T-helper 2 cell (primary cell): ENCODE measurements at places on chromosomes 5 and 9.
A peak's percentile ranks its signal among the peaks of the same experiment; 100 is the strongest.

DNA sequence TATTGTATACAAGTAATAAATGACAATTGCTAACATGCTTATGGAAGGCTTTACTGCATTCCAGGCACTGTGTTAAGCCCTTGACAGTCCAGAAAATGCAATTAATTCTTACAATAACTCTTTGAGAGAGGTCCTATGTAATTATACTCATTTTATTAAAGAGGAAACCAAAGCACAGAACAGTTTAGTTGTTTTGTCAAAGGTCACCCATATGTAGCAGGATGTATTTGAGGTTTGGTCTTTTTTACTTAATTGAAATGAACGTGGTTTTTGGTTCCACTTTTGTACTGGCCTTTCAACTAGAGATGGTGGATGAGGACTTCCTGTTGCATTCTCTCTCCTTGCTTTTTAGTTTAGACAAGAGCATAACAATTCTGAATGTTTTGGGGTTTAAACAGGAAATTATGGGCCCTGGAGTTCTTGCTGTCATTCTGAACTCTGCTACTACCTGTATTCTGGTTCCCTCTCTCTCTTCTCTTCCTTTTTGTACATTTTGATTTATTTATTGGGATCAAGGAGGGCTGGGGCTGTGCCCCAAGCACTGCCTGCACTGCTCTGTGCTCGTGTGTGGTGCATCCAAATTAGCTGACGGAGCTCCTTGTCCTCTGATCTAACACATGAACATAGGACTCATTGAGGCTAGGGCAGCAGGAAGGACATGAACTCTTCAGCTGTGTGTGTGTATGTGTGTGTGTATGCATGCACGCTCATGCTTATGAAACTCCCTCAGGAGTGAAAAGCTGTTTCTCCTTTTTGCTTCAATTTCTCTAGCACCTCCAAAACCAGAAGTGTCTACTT is 47.4 kb downstream of the SLC28A3 start:
- peak; percentile 69 for DNase-seq

DNA sequence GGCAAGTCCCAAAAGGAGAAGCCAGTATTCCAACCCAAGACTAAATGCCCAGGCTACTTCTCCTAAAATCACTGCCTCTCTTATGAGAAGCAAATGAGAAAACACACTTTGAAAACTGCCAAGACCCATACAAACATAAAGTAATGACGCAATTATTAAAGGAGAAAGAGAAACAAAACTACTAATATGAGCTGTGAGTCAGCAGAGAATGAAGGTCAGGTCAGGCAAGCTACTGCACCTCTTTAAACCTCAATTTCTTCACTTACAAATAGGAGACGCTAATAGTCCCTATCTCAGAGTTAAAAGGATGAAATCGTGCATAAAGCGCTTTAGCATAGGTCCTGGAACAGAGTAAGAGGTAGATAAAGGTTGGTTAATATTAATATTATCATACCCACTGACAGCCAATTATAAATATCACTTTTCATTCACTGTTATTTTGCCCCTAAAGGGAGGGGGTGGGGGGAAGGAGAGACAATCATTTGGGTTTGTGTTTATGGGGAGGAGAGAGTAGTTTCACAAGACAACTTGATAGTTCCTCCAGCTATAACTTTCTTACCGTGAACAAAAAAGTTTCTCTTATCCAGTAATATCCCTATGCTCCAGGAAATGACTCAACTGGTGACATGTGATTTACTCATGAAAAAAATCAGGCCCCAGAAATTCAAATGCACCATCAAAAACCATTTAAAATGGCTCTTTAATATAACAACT is 3.6 kb downstream of the PSMB7 start:
- DNase-seq, result no peak

- no peak for DNase-seq
Observed at GRCh38 chr5:150457121-150457520, 7.6 kb upstream of the RPS14 start.

DNA sequence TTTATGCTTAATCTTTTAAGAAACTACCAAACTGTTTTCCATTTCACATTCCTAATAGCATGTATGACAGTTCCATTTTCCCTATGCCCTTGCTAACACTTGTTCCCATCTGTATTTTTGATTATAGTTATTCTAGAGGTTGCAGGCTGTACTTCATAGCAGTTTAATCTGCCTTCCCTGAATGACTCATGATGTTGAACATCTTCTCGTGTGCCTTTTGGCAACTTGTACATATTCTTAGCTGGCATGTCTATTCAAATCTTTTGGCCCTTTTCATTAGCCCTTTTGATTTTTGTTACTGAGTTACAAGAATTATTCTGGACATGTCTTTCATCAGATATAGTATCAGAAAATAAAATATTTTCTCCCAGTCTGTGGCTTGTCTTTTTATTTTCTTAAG is 320.3 kb downstream of the DIRAS2 start:
- DNase-seq, result no peak
